ENCODE measurements at places on chromosomes 6 and 20.

DNA sequence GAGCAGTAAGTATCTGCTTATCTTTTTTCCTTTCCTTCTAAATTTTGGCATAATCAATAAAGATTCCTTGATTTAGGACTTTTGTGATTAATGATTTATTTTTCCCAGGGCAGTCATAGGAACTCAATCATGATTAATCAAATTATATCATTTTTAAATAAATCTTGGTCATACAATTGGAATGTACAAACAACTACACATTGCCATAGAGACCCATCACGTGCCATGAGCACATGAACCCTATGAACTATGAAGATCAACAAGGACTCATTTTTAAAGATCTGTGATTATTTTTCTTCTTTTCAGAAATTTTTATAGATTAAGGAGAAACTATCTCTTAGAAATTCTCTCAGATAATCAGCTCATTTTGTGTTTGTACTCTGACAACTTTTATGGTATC is 622.4 kb downstream of the BCKDHB start:
- DNase-seq = no peak

DNA sequence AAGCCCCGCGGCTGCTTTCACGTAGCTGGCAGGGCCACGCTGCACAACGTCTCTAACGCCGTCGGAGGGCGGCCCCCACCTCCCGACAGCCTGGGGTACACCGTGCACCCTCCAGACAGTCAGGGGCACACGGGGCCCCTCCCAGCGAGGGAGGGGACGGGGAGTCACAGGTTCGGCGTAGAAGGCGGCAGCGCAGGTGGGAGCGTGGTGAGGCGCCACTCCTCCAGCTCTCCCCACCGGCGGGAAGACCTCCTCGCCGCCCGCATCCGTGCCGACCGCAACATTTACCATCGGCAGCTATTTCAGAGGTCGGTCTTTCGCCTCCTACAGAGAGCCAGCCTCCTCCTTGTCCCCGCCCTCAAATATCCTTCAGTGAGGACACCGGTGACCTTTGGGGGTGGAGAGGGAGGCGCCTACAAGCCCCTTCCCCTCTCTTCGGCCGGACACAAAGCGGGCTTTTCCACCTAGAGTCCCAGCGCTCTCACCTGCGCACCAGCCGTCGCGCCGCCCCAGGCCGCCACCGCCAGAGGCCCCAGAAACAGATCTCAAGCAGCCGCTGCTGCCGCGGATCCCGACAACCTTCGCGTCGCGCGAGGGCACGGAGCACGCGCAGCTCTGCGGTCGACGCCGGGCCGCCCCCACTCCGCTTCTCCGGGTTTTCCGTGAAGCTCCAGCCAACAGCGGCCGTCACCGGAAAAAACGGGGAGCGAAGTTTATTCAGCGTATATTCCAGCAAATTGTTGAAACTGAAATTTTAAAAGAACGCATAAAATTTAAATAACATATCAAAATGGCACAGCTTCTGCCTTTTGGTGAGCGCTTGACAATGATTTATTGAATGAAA is at the start of gene MKKS:
MKKS (minus strand) TSS at position 600 of the 844 bp plus-strand sequence. CDS start 20,708 bp downstream, outside the sequence.
- peak; percentile 90 for DNase-seq

DNA sequence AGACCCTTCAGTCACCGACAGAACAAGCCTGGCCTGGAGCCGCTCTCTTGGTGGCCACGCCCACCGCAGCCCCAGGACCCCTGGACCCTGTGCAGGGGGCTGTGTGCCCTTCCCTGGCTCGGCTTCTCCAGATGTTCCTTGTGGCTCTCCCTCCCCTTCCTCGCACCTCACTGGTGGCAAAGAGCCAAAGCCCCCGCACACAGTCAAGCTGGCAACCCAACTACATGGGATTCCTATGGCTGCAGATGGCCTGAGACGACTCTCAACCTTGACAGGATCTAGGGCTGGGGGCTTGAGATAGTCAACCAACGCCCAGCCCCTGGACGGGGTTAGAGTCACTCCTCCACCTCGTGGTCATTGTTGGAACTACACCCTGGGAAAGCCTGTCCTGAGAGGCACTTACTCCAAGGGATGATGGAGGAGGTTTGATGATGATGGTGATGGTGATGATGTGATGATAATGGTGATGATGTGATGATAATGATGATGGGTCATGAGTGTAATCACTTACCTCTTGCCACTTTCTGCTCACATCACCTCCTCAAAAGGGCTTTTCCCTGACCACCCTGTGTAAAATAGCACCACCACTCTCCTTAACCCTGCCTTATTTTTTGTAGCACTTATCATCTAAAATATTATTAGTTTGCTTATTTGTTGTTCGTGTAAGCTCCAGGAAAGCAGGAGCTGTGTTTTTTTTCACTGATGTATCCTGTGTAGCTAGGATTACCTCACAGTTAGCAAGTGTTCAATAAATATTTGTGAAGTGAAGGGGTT is 278.4 kb downstream of the LRFN2 start:
- peak; percentile 76 for DNase-seq

DNA sequence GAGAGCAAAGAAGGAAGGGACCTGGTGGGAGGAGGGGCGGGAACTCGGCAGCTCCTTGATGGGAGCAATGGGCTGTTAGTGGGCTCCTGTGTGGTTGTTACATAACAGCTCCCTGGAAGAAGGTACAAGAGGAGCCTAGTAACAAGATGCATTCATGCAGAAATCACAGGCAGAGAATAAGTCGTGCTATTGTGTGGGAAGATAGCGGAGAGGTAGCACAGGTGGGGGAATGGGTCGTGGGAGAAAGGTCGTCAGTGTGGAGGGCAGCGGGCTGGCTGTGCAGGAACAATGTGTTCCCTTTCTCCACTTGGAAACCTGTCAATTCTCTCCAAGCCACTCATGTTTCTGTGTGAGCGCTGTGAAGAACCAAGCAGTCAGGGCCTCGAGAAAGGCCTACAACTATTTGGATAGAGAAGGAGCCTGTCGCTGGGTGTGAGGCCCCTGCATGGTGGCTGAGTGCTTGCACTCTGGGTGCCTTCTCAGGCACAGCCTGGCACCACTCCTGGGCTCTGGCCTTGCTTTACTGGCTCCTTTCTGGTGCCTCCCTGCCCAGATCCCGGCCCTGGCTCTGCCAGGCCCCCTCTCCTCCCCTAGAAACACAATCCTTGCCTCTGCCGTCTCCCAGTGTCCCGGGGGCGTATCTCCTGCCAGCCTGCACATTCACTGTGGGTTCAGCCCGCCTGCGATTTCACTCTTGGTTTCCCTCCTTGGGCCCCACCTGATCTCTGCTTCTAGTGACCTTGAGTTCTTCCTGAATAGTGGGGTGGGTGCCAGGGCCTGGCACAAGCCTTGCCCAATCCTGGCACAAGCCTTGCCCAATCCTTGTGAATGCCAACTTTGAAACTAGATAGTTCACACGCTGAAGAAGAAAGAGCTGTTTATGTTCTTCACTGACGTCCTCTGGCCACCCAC is 7.4 kb upstream of the FGD2 start:
- no peak for DNase-seq

DNA sequence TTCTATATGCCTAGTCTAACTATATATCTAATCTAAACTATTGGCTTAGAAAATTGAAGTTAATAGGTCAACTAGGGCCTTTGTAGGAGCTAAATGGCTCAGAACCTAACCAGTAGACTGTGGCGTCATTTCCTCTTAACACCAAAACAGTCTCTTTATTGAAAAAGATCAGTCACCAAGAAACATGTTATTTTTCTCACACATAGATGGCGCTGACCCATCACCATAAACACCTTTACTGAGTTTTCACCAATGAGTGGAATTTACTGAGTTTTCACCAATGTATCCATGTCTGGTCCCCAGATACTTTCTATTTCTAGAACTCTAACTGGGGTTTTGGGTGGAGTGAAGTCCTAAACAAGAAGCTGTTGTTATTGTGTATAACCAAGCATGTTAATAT is 636.0 kb downstream of the BCKDHB start:
- DNase-seq = no peak

Data from activated CD4-positive, alpha-beta T cell treated with anti-CD3 and anti-CD28 coated beads for 48 hours (primary cell).